Naive thymus-derived CD8-positive, alpha-beta T cell (primary cell): ENCODE measurements at places on chromosomes 5 and 9. TPM values are rescaled to one million over a fixed set of nuclear protein-coding genes. Genes with fewer than 3 reads are reported as not detected.

DNA sequence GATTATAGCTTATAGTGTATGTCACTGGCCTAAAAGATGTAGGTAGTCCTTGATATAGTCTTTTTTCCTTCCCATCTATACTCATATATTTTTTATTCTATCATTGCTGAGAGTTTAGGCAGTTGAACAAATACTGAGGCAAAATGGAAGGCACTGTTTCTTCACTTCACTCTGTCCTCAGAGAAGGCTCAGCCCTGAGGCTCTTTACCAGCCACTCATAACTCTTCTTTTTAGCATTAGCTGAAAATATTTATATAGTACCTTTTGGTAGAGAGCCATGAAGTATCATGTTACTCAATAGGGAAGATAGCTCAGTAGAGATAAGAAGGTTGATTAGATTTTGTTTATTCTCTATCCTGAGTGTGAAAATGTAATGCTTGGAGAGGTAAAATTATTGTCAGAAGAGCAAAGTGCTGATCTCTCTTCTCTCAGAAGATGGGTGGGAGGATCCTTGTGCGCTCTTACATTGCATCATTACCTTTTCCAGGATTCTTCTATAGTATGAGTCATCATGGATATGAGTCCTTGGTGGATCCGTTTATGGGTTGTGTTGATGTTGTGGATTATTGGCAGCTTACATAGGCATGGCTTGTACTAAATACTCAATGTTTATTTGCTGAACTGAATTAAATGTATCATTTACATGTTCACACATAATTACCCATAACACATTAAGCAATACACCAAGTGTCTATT is 88.1 kb downstream of the ANXA1 start:
- no peak overlapping the region for H3K4me3 ChIP-seq
- H3K36me3 ChIP-seq = no peaks in the 10 kb centered on the region
- no peaks in the 10 kb centered on the region for H3K4me1 ChIP-seq
- DNase-seq = no peak
- H3K27me3 ChIP-seq = peaks cover 14% of the 10 kb centered on the region

DNA sequence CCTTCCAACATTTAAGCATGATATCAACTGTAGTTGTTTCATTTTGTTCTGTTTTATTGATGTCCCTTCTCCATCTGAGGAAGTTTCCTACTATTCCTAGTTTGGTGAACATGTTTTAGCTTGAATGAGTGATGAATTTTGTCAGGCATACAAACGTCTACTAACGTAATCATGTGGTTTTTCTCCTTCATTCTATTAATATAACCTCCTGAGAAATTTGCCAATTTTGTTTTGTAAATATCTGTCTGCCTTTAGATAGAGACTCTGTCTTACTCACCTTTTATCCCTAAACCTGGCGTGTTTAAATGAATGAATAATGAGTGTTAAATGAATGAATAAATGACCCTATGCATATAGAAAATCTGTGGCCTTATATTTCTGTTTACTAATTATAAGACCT is 26.5 kb upstream of the NREP start:
- no peak for DNase-seq
- no peaks in the 10 kb centered on the region for H3K36me3 ChIP-seq
- H3K27me3 ChIP-seq = peaks cover 12% of the 10 kb centered on the region
- no peak overlapping the region for H3K27ac ChIP-seq
- peaks cover 3% of the 10 kb centered on the region for H3K4me1 ChIP-seq

DNA sequence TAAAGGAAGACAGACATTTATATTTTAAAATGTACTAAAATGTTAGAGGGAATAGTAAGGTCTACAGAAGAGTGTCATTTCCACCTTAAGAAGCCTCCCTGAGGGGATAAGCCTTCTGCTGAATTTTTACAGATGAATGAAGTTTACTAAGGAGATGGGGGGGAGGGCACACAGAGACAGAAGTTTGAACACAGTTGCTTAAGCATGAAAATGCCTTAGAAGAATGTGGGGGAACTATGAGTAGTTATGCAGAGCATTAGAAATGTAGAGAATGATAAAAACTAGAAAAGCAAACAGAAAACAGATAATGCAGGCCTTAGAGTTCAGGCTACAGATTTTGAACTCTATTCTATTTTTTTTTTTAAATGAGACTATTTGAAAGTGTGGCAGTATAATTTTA is 232.2 kb upstream of the VLDLR start:
- no peaks in the 10 kb centered on the region for H3K36me3 ChIP-seq
- H3K4me1 ChIP-seq = peaks cover 3% of the 10 kb centered on the region
- H3K27me3 ChIP-seq = peaks cover 16% of the 10 kb centered on the region
- H3K27ac ChIP-seq = no peak overlapping the region
- DNase-seq = no peak

DNA sequence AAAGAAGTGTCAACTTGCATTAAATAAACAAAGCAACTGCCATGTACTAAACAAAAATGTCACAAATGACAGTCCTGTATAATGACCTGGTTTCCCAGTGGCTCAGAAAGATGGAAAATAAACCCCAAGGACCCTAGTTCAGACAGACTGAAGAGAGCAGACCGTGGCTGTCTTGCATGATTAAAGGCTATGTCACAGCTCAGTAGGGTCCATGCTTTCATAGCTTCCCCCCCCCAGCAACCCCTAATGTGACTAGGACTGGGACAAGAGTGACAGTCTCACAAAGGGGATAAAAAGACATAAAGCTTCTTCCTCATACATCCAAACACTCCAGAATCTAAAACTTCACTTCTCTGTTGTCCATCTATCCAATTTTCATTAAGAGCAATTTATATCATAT is 113.6 kb downstream of the NR6A1 start:
- H3K4me1 ChIP-seq = peaks cover 37% of the 10 kb centered on the region
- H3K4me3 ChIP-seq = no peak overlapping the region
- DNase-seq = no peak
- no peaks in the 10 kb centered on the region for H3K36me3 ChIP-seq
- H3K27ac ChIP-seq = peak overlapping the region; percentile 98

Gene FGF18
- 0.42 TPM for total RNA-seq

DNA sequence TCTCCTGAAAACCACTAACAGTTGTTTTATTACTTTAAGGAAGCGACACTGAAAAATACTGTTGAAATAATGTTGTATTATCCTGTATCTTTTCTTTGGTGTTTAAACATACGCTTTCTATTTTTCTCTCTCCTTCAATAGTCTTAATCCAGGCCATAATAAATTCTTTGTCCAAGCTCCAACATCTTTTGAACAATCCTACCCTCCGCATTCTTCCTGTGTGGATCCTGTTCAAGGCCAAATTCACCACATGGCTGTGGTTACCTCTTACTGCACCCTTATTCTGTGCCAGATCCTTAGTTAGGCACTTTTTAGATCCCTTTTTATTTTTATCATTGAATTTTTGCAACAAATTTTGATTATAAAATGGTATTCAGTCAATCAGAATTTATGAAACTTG is 1691.5 kb downstream of the MAT2B start:
- no peak for DNase-seq
- H3K36me3 ChIP-seq = no peaks in the 10 kb centered on the region
- no peak overlapping the region for H3K27ac ChIP-seq
- no peaks in the 10 kb centered on the region for H3K27me3 ChIP-seq

Gene NNT
- total RNA-seq = 63.4 TPM

- H3K27ac ChIP-seq = peak overlapping the region; percentile 90
- peak overlapping the region; percentile 86 for H3K4me3 ChIP-seq
- H3K36me3 ChIP-seq = no peaks in the 10 kb centered on the region
Observed at GRCh38 chr9:35110327-35110761, 5.3 kb downstream of the ATOSB start.

Gene TXNDC8
- not detected for total RNA-seq

- peaks cover 83% of the 10 kb centered on the region for H3K4me1 ChIP-seq
- no peak for DNase-seq
- H3K27ac ChIP-seq = peak overlapping the region; percentile 24
- no peaks in the 10 kb centered on the region for H3K27me3 ChIP-seq
Observed at GRCh38 chr9:98168941-98169488, 23.4 kb downstream of the CORO2A start.

GRCh38 chr9:92618633-92619225 is 51.2 kb downstream of the IPPK start:
- DNase-seq = no peak
- no peaks in the 10 kb centered on the region for H3K4me1 ChIP-seq
- no peak overlapping the region for H3K4me3 ChIP-seq

GRCh38 chr9:37210737-37211523 is 90.6 kb downstream of the ZCCHC7 start:
- no peaks in the 10 kb centered on the region for H3K27me3 ChIP-seq
- DNase-seq = no peak
- peaks cover 7% of the 10 kb centered on the region for H3K36me3 ChIP-seq
- H3K4me1 ChIP-seq = peaks cover 30% of the 10 kb centered on the region

- H3K36me3 ChIP-seq = no peaks in the 10 kb centered on the region
Observed at GRCh38 chr5:168472329-168472728, 13.9 kb upstream of the RARS1 start.

Gene GPR151
- not detected for total RNA-seq

Gene F2RL1
- 3.1 TPM for total RNA-seq

Gene TMEM8B
- total RNA-seq = 10.2 TPM

- no peak overlapping the region for H3K4me3 ChIP-seq
- DNase-seq = no peak
- H3K27ac ChIP-seq = no peak overlapping the region
- no peaks in the 10 kb centered on the region for H3K27me3 ChIP-seq
- H3K36me3 ChIP-seq = peaks cover 5% of the 10 kb centered on the region
Observed at GRCh38 chr5:108814551-108814950, 66.9 kb downstream of the FER start.

GRCh38 chr5:157352756-157353340 is 86.9 kb downstream of the CYFIP2 start:
- H3K27me3 ChIP-seq = no peaks in the 10 kb centered on the region
- H3K4me1 ChIP-seq = peaks cover 33% of the 10 kb centered on the region
- no peak overlapping the region for H3K4me3 ChIP-seq
- H3K27ac ChIP-seq = peak overlapping the region; percentile 65
